ENCODE measurements at places on chromosomes 6 and 20. TPM values are rescaled to one million over a fixed set of nuclear protein-coding genes. Genes with fewer than 3 reads are reported as not detected.

DNA sequence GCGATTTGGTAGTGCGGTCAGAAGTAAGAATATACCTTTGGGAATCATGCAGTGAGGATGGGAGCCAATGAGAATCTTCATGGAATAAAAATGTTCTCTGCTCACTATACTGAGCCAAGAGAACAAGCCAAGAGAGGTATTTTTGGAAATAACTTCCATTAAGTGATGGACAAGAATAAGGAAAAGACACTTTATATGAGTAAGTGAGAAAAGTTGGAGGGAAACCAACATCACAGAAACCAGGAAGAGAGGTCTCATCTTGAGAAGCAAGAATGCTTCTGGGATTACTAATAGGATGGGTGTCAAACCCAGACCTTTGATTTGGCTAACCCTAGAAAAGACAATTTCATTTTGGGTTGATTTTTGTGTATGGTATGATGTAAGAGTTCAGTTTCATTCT lies 181.2 kb upstream of the JAG1 start:
- no peaks in the 10 kb centered on the region for H3K27me3 ChIP-seq
- H3K4me1 ChIP-seq: no peaks in the 10 kb centered on the region
- DNase-seq: no peak
- H3K27ac ChIP-seq: no peak overlapping the region
- no peaks in the 10 kb centered on the region for H3K36me3 ChIP-seq
- no peak overlapping the region for H3K4me3 ChIP-seq

The KHDC1L gene
- not detected for total RNA-seq

- DNase-seq: no peak
- H3K36me3 ChIP-seq: no peaks in the 10 kb centered on the region
- H3K4me3 ChIP-seq: no peak overlapping the region
- no peaks in the 10 kb centered on the region for H3K4me1 ChIP-seq
- H3K27ac ChIP-seq: no peak overlapping the region
Observed at GRCh38 chr6:132009175-132009574, 58.0 kb upstream of the CCN2 start.

The CARMIL1 gene
- 34.4 TPM for total RNA-seq

DNA sequence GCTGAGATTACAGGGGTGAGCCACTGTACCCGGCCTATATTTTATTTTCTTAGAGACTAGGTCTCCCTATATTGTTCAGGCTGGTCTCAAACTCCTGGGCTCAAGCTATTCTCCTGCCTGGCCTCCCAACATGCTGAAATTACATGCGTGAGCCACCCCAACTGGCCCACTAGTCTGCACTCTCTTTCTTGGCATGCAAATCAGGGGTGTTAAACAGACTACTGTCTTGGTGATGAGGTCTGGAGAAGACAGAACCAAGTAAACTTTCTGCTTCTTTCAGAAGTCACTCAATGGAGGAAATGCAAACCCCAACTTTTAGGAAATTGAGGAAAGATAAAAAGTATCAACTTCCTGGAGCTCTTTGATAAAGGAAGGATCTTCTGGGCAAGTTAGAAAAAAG lies 8.0 kb upstream of the TUBB2B start:
- no peak overlapping the region for H3K4me3 ChIP-seq
- H3K36me3 ChIP-seq: no peaks in the 10 kb centered on the region
- no peaks in the 10 kb centered on the region for H3K27me3 ChIP-seq
- H3K4me1 ChIP-seq: peaks cover 18% of the 10 kb centered on the region

- H3K27me3 ChIP-seq: no peaks in the 10 kb centered on the region
- H3K27ac ChIP-seq: no peak overlapping the region
Observed at GRCh38 chr6:131893198-131893597, 58.0 kb downstream of the CCN2 start.

DNA sequence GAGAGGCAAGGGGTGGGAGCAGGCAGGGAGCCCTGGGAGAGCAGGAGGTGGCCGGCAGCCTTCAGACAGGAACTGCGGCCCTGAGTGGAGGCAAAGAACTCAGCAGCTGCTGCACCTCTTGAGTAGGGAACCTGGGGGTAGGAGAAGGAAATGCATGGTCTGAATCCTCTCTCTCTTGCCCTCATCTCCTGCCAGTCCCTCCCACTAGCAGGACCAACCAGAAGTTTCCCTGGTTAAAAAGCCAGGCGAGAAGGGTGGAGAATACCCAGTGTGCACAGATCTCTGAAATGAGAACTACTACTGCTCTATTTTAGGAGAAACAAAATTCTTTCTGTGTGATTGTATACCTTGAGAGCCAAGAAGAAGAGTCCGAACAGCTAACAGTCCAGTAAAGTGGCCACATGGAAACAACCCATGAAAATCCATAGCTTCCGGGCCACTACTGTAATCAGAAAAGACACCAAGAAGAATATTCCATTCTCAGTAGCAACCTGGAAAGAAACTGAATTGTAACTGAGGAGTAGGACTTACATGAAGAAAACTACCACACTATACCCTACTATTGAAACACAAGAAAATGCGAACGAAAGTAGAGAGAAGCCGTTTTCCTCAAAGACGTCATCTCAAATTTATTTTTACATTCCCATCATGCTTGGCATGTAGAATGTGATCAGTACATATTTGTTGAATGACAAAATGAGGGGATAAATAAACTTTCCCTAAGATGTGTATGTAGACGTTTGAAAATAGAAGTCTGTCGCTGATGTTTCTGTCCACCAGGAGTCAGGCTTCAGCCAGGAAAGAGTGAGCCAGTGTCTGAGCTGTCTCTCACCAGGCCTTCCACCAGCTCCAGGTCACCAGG lies 25.6 kb downstream of the WRNIP1 start:
- DNase-seq: peak; percentile 85
- peak overlapping the region; percentile 73 for H3K27ac ChIP-seq
- no peaks in the 10 kb centered on the region for H3K36me3 ChIP-seq
- H3K4me3 ChIP-seq: no peak overlapping the region
- H3K27me3 ChIP-seq: no peaks in the 10 kb centered on the region
- H3K4me1 ChIP-seq: peaks cover 37% of the 10 kb centered on the region

The LPA gene
- 0.15 TPM for total RNA-seq

DNA sequence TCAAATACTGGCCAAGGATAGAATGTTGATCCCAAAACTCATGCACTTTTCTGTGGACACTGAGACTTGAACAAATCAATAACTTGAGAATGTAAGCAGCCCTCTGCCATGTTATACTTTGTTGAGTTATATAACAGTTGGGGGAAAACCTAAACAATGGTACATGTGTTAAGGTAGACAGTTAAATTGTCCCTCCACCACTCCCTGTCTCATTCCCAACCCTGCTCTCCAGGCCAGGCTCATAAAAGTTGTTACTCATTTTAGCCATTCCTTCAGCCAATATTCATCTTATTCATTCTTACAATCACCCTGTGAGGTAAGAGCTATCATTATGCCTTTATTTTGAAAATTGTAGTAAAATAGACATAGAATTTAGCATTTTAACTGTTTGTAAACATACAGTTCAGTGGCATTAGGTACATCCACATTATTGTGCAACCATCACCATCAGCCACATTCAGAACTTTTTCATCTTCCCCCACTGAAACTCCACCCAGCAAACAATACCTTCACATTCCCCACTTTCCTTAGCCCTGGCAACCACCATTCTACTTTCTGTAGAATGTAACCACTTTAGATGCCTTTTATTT lies 38.2 kb upstream of the IER3 start:
- H3K27me3 ChIP-seq: no peaks in the 10 kb centered on the region
- H3K4me1 ChIP-seq: peaks cover 51% of the 10 kb centered on the region
- no peak for DNase-seq
- H3K4me3 ChIP-seq: no peak overlapping the region
- no peaks in the 10 kb centered on the region for H3K36me3 ChIP-seq

The BPIFB1 gene
- total RNA-seq: 4.8 TPM

- H3K4me3 ChIP-seq: no peak overlapping the region
- H3K4me1 ChIP-seq: peaks cover 69% of the 10 kb centered on the region
- peaks cover 19% of the 10 kb centered on the region for H3K36me3 ChIP-seq
- peak overlapping the region; percentile 79 for H3K27ac ChIP-seq
- H3K27me3 ChIP-seq: no peaks in the 10 kb centered on the region
Observed at GRCh38 chr6:35049156-35049735, 91.9 kb downstream of the TCP11 start.

The HM13 gene
- total RNA-seq: 78.5 TPM

- no peaks in the 10 kb centered on the region for H3K36me3 ChIP-seq
- H3K4me3 ChIP-seq: no peak overlapping the region
- H3K4me1 ChIP-seq: no peaks in the 10 kb centered on the region
- no peaks in the 10 kb centered on the region for H3K27me3 ChIP-seq
- H3K27ac ChIP-seq: no peak overlapping the region
Observed at GRCh38 chr6:130796313-130796905, 30.8 kb upstream of the SMLR1 start.

DNA sequence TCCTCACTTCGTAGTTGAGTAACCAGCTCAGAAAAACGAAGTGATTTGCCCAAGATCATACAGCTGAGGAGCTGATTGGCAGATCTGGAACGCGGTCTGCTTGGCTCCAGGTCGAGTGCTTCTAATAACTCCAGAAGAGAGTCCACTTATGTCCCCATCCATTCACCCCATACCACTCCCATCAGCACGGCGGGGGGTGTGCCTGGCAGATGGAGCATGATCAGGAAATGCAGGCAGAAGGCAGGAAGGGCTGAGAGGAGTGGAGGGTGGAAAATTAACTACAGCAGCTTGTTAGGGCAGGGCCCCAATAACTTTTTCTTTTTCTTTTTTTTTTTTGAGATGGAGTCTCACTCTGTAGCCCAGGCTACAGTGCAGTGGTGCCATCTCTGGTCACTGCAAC lies 15.0 kb downstream of the FITM2 start:
- H3K4me3 ChIP-seq: no peak overlapping the region
- H3K36me3 ChIP-seq: no peaks in the 10 kb centered on the region
- H3K27me3 ChIP-seq: no peaks in the 10 kb centered on the region
- no peak overlapping the region for H3K27ac ChIP-seq

The TRAPPC3L gene
- not detected for total RNA-seq

GRCh38 chr6:45310118-45310788 lies 17.9 kb upstream of the RUNX2 start:
- H3K27me3 ChIP-seq: no peaks in the 10 kb centered on the region
- no peak overlapping the region for H3K4me3 ChIP-seq
- H3K4me1 ChIP-seq: peaks cover 2% of the 10 kb centered on the region
- no peak for DNase-seq
- H3K27ac ChIP-seq: no peak overlapping the region
- H3K36me3 ChIP-seq: no peaks in the 10 kb centered on the region

- H3K27me3 ChIP-seq: no peaks in the 10 kb centered on the region
- H3K4me1 ChIP-seq: no peaks in the 10 kb centered on the region
- H3K27ac ChIP-seq: no peak overlapping the region
Observed at GRCh38 chr6:99366852-99367251, 17.4 kb upstream of the FAXC start.

The MLN gene
- total RNA-seq: not detected
